ENCODE measurements at places on chromosomes 13 and 19.

- no peak for DNase-seq
Measured at GRCh38 chr19:1862068-1862423, 1.3 kb downstream of the KLF16 start.

DNA sequence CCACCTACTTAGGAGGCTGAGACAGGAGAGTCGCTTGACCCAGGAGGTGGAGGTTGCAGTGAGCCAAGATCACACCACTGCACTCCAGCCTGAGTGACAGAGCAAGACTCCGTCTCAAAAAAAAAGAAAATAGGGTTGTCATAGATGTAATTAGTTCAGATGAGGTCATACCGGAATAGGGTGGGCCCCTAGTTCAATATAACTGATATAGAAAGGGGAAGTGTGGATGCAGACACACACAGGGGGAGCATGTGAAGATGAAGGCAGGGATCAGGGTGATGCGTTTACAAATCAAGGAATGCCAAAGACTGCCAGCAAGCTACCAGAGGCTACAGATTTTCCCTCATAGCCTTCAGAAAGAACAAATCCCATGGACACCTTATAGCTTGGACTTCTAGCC lies 24.3 kb upstream of the EEF1AKMT1 start:
- DNase-seq: no peak

DNA sequence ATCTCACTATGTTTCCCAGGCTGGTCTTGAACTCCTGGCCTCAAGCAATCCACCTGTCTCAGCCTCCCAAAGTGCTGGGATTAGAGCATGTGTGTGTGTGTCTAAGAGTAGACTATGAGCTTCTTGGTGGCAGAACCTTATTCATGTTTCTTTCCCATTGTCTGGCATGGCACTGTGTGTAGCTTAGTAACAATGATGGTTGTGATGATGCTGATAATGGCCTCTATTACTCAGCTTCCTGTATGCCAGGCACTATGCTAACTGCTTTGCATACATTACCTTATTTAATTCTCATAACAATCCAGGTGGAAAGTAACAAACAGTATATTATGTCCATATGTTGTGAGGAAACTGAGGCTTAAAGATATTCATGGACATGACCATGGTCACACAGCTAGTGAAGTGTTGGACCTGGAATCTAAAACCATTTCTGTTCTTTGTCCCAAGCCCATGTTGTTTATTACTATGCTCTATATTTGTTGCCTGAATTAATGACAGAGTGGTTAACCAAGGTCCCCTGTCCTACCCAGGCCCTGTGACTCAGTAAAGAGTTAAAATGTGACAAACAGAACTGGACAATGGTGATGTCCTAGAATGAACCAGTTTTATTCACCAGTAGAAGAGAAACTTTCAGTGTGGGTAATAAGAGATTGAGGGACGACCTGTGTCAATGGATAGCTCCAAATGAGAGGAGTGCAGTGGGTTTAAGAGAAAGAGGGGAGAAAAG lies 109.6 kb downstream of the KLF5 start:
- no peak for DNase-seq

DNA sequence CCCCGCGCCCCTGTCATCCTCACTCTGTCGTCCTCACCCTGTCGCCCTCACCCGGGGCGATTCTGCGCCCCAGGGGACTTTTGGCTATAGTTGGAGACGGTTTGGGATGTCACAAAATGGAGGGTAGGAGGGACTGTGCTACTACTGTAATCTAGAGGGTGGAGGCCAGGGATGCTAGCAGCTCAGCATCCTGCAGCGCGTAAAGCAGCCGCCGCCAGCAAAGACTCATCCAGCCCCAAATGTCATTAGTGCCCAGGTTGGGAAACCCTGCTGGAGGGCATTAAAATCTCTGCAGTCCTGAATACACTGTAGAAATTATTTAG lies 362 bp downstream of the ZNF557 start:
- DNase-seq: no peak

DNA sequence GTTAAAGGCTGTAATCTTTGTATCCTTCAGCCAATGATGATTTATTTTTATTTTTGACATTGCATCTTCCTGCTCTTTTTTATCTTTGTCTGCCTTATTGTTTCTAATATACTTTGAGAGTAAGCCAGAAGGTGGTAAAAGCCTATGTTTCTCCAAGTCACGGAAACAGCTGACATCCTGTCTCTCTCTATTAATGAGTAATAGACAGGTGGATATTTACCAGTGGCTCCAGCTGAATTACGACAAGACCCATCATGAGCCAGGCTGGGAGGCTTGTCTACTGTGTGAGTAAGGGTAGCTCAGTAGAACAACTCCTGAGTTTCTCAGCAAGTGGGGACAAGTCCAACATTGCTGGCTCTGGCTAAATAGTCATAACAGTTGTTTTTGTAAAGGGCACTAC lies 166.6 kb downstream of the NDFIP2 start:
- DNase-seq: no peak

- DNase-seq: no peak
Measured at GRCh38 chr19:10773969-10774368, 56.1 kb downstream of the DNM2 start.

DNA sequence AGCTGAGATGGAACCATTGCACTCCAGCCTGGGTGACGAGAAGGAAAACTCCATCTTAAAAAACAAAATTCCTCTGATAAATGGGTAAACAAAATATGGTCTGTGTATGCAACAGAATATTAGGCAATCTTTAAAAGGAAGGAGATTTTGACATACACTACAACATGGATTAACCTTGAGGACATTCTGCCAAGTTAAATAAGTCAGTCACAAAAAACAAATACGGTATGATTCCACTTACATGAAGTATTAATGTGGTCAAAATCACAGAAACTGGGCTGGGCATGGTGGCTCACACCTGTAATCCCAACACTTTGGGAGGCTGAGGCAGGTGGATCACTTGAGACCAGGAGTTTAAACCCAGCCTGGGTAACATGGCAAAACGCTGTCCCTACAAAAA lies 3.0 kb upstream of the ZNF444 start:
- DNase-seq: no peak

DNA sequence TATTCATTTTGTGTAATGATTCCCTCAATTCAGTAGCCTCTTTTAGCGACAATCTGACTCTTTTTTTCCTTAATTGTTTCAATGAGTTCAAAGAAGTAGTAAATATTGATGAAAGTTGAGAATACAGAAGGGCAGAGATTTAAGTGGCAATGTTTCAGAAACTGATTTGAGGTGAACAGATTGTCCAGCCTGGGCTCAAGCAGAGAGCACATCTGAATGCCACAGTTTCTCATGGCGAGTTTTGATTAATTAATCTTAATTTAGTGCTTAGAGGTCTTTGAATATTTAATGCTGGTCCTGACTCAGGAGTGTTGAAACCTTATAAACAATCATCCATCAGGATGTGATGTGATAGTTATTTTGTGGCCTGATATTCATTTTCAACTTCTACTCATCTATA lies 890.7 kb upstream of the SLITRK6 start:
- DNase-seq: no peak

- DNase-seq: no peak
Measured at GRCh38 chr13:107994137-107994536, 221.2 kb downstream of the LIG4 start.

DNA sequence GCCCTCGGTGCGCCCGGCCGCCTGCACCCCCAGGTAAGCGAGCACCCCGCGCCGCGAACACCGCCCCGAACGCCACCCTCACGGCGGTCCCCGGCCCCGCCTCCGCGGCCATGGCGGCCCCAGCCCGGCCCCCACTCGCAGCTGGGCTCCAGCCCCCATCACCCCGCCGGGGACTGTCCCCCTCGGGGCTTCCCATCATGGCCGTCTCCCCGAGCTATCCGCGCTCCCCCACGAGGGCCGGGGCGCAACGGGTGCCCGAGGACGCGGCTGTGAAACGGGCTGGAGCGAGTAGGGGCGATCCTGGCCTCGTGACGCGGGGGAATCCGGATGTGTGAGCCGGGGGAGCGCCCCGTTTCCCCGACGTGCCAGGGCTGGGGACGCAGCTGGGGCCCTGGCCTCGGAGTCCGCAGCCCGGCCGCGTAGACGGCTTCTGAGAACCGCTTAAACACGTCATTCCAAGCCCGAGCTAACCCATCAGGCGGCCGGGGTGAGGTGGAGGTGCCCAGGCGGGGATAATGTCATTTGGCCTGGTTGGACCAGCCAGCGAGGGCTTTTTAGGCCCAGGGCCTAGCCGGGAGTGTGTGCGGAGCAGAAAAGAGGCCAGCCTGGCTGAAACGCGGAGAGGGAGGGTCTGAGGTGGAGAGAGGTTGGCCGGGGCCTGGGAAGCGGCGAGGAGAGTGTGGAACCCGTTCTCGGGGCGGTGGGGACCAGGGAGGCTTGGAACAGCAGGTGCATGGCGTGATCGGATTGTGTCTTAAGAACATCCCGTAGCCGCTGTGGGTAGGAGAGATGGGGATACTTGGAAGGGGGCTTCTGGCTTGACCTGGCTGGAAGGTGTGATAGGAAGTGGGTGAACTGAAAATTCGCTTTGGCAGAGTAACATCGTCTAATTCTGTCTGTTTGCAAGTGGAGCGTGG lies 550 bp downstream of the CERS4 start:
- DNase-seq: peak; percentile 39

- DNase-seq: no peak
Measured at GRCh38 chr13:27641711-27642502, 20.2 kb downstream of the POLR1D start.

GRCh38 chr13:55302568-55302967 lies 1838.2 kb upstream of the PRR20A start:
- DNase-seq: no peak

GRCh38 chr13:99730403-99730802 lies 229.1 kb downstream of the TM9SF2 start:
- DNase-seq: no peak

DNA sequence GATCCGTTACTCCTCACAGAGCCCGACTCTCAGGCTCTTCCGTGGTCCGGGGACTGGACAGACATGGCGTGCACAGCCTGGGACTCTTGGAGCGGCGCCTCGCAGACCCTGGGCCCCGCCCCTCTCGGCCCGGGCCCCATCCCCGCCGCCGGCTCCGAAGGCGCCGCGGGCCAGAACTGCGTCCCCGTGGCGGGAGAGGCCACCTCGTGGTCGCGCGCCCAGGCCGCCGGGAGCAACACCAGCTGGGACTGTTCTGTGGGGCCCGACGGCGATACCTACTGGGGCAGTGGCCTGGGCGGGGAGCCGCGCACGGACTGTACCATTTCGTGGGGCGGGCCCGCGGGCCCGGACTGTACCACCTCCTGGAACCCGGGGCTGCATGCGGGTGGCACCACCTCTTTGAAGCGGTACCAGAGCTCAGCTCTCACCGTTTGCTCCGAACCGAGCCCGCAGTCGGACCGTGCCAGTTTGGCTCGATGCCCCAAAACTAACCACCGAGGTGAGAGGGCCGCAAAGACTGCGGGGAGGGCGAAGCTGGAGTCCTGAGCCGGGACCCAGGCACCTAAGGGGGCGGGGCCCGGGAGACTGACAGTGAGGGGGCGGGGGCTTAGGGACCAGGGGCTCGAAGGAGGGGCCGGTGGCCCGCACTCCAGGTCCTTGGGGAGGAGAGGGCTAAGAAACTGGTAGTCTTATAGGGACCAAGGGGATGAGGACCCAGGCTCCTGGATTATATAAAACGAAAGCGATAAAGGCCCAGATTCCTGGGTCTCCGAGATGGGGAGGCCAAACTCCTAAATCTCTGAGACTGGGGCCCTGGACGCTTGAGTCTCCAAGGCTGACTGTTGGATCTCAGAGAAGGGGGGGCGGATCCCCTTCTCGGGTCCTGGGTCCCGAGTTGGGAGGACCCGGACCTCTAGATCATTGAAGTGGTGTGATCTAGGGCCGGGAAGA lies 2.0 kb downstream of the ETV2 start:
- peak; percentile 48 for DNase-seq

- DNase-seq: no peak
Measured at GRCh38 chr13:51101636-51102235, 9.3 kb downstream of the C13orf42 start.

DNA sequence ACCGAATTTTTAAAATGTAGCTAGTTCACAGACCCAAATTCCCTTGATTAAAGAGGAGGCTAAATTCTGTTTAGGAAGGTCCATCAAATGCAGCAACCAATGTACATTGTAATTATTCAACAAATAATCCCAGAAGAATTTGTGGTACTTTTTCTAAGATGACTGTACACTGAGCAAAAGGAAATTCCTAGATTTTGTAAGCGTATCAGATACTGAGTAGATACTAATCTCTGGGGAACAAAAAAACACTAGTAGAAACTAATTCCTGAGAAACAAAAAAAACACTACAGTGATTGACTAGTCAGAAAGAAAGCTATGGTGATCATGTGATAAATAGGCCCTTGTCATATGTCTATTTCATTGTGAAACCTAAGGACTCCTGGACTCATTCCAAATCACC lies 246.1 kb downstream of the PCDH17 start:
- no peak for DNase-seq

DNA sequence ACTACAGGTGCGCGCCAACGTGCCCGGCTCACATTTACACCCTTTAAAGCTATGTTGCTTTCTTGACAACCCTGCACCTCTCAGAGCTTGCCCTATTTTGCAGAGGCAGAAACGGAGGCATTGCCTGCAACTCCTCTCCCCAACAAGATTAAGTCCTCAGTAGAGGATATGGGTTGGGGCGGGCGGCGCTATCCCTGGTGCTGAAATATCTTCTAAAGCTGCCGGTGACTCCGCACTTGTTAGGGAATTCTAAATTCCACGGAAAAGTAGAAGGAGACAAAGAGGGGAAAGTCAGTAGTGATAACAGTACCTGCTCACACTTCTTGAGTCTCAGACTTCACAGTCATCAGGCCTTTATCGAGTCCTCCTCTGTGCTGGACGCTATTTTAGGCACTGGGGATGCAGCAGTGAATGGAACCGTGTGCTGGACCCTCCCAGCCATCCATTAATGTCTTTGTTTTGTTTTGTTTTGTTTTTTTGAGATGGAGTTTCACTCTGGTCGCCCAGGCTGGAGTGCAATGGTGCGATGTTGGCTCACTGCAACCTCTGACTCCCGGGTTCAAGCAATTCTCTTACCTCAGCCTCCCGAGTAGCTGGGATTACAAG lies 18.0 kb downstream of the SLC5A5 start:
- DNase-seq: no peak

DNA sequence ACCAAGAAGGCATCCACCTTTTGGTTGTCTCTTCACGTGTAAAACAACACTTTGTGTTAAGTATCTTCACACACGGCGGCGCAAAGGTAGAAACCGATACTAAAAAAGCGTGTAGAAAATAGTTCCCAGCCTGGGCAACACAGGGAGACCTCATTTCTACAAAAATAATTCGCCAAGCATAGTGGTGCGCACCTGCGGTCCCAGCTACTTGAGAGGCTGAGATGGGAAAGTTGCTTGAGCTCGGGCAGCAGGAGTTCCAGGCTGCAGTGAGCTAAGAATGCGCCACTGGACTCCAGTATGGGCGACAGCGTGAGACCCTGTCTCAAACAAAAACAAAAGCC lies 573 bp upstream of the ERCC5 start:
- DNase-seq: no peak

- no peak for DNase-seq
Measured at GRCh38 chr13:31380715-31381114, 180.9 kb downstream of the B3GLCT start.
